ENCODE measurements at places on chromosomes 11 and 22. TPM values are rescaled to one million over a fixed set of nuclear protein-coding genes. Genes with fewer than 3 reads are reported as not detected.

DNA sequence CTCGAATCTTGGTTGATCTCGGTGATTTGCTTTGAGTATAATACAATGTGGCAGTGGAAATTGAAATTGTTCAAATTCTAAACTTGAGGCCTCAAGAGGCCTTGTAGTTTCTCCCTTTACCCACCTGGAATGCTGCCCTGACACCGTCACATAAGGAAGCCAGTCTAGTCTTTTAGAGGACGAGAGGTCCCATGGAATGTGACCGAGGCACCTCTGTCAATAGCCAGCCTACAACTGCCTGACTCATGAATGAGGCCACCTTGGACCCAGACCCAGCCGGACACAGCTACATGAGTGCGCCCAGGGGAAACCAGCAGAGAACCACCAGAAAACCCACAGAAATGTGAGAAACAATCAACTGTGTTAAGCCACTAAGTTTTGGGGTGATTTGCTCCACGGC lies 52.5 kb downstream of the RPL27A start:
- no peak overlapping the region for H3K4me3 ChIP-seq
- no peak overlapping the region for H3K27ac ChIP-seq
- H3K4me1 ChIP-seq: no peaks in the 10 kb centered on the region
- no peaks in the 10 kb centered on the region for H3K36me3 ChIP-seq

- no peaks in the 10 kb centered on the region for H3K4me1 ChIP-seq
- H3K27me3 ChIP-seq: no peaks in the 10 kb centered on the region
- no peak overlapping the region for H3K4me3 ChIP-seq
- no peak for DNase-seq
These were observed 15.4 kb downstream of the SRPRA start for GRCh38 chr11:126253265-126253664.

DNA sequence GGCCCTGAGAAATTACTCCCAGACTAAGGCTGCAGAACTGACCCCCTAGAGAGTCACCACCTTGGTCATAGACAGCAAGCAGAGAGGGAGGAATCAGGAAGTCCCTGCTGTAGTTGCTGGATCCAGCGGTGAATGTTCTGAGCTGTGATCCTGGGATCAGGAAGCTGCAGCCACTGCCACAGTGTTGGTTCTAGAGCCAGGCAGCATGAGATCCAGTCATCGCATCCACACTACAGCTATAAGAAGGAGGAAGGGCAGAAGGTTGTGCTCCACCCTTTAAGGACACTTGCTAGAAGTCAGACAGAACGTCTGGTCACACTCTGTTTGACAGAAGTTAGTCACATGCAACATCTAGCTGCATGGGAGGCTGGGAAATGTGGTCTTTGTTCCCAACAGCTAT lies 104.7 kb upstream of the OR4B1 start:
- H3K27me3 ChIP-seq: no peaks in the 10 kb centered on the region
- peaks cover 32% of the 10 kb centered on the region for H3K4me1 ChIP-seq
- peaks cover 42% of the 10 kb centered on the region for H3K36me3 ChIP-seq

DNA sequence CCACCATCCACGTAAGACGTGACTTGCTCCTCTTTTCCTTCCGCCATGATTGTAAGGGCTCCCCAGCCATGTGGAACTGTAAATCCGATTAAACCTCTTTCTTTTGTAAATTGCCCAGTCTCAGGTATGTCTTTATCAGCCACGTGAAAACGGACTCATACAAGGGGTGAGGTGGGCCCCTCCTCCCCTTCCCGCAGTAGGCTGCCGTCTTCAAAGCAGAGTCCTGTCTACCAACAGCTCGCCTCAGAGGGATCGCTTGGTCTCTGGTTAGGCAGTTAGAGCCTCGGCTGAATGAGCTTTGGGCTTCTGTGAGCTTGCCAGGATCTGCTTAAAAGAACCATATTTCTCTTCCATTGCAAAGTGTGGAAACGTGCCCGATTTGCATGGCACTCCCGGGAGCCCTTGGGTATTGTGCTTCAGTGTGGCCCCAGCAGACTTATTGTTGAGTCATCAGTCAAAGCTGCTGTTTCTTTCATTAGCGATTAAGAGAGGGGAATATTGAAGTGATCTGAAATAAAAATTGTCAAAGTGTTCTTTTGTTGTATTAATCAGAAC lies 338.3 kb downstream of the TBC1D22A start:
- no peak for DNase-seq
- no peak overlapping the region for H3K27ac ChIP-seq
- no peaks in the 10 kb centered on the region for H3K27me3 ChIP-seq

DNA sequence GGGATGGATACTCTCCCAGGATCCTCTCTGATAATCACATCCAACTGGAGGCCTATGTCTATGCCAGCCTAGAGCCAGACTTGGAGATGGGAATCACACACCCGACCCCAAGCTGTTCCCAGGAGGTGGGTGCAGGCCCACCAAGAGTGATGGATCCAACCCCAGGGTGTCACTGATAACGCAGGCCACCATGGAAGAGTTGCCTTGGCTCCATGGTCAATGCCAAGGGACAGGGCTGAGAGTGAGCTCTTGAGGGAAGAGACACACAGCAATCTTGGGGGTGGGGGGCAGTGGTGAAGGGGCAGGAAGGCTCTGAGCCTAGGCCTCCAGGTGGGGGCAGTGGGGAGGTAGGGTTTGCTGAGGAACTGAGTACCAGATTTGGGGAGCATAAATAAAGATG lies 16.9 kb downstream of the TUB start:
- no peaks in the 10 kb centered on the region for H3K36me3 ChIP-seq
- no peak overlapping the region for H3K27ac ChIP-seq
- no peaks in the 10 kb centered on the region for H3K27me3 ChIP-seq
- H3K4me3 ChIP-seq: no peak overlapping the region
- peak; percentile 31 for DNase-seq

GRCh38 chr11:22304337-22304961 lies 33.7 kb upstream of the SLC17A6 start:
- no peaks in the 10 kb centered on the region for H3K36me3 ChIP-seq
- H3K27me3 ChIP-seq: no peaks in the 10 kb centered on the region
- DNase-seq: no peak
- no peak overlapping the region for H3K4me3 ChIP-seq

GRCh38 chr11:66327171-66328030 lies 8.8 kb downstream of the RIN1 start:
- no peaks in the 10 kb centered on the region for H3K27me3 ChIP-seq
- H3K4me3 ChIP-seq: no peak overlapping the region
- peaks cover 52% of the 10 kb centered on the region for H3K4me1 ChIP-seq
- no peak for DNase-seq

DNA sequence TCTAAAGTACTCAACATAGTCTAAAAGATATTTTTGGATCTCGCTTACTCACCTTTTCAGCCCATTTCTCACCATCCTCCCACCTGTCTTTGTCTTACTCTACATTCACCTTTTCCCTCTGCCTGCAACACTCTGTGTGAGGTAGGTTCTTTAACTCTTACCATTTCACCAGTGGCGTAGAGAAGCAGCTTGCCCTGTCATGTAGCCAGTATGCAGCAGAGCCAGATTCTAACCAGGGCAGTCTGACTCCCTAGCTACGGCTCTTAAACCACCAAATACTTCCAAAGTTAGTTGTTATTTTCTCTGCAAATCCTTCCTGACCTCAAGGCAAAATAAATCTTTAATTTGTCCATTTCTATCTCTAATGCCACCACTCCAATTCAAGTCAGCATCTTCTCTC lies 7.5 kb downstream of the ALG8 start:
- H3K36me3 ChIP-seq: peaks cover 28% of the 10 kb centered on the region
- H3K27me3 ChIP-seq: no peaks in the 10 kb centered on the region
- no peak overlapping the region for H3K27ac ChIP-seq
- H3K4me3 ChIP-seq: no peak overlapping the region

Gene ENTHD1
- total RNA-seq: 0.21 TPM

Gene NUP98
- 106 TPM for total RNA-seq

Data from activated CD8-positive, alpha-beta memory T cell treated with anti-CD3 and anti-CD28 coated beads, Interleukin-2, amount 10 ng/mL, durations not matched to agents 7 days and 5 days (primary cell).